Stimulated activated CD8-positive, alpha-beta memory T cell treated with anti-CD3 and anti-CD28 coated beads, Interleukin-4, amount 100 ng/mL, for 1 hour (primary cell): ENCODE measurements at places on chromosomes 11 and 22.

GRCh38 chr11:115670538-115671205, 166.5 kb upstream of the CADM1 start:
- DNase-seq = no peak

DNA sequence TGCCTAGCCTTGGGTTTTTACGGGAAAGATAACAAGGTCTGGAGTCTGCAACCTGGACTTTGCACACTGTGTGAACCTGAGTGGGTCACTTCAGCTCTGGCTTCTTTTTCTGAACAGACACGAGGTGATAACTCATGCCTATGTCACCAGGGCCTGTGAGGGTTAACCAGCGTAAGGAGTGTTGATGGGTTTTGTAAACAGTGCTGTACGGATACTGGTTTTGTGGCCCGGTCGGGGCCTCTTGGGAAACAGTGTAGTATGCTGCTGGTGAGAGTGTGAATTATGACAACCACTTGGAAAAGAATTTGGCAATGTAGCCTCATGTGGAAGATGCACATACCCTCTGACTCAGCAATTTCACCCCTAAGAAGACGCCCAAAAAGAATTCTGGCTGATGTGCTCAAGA, 266.8 kb downstream of the MN1 start:
- DNase-seq = no peak

DNA sequence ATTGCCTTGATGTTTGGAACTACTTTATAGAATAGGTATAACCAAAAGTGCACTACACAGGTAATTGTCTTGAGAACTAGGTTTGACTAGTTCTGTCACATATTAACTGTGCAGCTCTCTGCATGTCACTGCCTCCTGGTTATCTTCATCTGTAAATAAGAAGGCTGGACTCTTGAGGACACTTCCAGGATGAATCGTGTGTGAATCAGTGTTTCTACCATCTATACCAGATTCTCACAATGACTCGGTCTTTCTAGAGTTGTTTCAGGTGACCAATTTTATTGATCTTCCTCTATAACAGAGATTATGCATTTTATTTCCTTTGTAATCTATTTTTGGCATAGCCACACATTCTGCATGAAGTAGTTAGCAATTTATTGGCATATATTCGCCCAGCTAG, 1181.0 kb upstream of the TENM4 start:
- DNase-seq = no peak

- DNase-seq = no peak
These were observed 755.8 kb downstream of the NTM start for GRCh38 chr11:132125988-132126871.

DNA sequence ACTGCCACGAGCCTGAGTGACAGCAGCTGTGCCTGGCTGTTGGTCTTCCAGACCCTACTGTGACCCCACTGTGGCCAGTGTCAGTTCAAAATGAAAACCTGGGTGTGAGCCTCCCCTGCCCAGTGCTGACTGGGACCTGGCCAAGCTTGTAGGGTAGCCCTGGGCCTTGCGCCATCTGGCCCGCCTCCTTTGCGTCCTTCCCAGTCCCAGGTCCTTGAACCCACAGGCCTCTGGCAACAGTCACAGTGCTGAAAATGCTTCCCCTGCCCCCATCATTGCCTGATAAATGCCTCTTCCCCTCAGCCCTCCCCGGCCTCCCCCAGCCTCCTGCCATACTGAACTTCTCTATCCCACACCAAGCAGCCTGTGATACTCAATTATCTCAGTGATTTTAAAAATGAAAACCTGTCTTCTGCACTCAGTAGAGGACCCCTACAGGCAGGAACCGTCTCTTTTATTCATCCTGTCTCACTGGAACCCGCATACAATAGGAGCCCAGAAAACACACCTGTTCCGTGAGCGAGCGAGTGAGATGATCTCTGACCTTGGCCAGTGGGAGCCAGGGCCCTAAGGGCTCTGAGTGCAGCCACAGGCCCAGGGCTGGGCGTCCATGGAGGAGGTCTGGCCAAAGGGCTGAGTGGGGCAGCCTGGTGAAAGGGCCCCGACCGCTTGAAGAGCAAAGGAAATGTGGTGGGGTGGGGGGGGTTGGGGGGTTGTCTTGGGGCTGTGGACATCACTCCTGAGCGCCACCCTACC, 49.7 kb upstream of the TTLL12 start:
- DNase-seq = no peak

DNA sequence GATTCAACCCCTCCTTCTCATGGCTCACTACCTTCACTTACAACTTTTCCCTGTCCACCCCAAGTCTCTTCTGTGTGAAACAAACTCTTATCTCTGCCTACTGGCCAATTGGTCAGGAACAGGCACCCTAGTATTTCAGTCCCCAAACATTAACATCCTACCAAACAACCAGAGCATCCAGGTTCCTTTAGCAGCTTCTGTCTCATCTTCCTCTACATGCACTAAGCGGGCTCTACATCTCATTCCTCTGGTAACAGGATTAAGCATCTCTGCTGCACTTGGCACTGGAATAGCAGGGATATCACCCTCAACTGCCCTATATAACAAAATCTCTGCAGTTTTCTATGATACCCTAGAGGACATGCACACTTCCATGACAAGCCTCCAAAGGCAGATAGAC, 116.2 kb downstream of the JRKL start:
- no peak for DNase-seq

DNA sequence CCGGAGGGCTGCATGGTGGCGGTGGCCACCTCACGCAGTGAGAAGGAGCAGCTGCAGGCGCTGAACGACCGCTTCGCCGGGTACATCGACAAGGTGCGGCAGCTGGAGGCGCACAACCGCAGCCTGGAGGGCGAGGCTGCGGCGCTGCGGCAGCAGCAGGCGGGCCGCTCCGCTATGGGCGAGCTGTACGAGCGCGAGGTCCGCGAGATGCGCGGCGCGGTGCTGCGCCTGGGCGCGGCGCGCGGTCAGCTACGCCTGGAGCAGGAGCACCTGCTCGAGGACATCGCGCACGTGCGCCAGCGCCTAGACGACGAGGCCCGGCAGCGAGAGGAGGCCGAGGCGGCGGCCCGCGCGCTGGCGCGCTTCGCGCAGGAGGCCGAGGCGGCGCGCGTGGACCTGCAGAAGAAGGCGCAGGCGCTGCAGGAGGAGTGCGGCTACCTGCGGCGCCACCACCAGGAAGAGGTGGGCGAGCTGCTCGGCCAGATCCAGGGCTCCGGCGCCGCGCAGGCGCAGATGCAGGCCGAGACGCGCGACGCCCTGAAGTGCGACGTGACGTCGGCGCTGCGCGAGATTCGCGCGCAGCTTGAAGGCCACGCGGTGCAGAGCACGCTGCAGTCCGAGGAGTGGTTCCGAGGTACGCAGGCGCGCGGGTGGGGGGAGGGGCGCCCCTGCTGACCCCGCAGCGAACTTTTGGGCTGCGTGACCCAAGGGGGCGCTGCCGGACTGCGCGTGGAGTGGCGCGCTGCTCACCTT, 670 bp downstream of the NEFH start:
- DNase-seq = no peak

GRCh38 chr22:34993548-34993947, 72.4 kb upstream of the ISX start:
- no peak for DNase-seq

- DNase-seq = no peak
These were observed 137.7 kb downstream of the WT1 start for GRCh38 chr11:32297611-32298011.
